G401 (cell line): ENCODE measurements at places on chromosomes 1 and 21.

DNA sequence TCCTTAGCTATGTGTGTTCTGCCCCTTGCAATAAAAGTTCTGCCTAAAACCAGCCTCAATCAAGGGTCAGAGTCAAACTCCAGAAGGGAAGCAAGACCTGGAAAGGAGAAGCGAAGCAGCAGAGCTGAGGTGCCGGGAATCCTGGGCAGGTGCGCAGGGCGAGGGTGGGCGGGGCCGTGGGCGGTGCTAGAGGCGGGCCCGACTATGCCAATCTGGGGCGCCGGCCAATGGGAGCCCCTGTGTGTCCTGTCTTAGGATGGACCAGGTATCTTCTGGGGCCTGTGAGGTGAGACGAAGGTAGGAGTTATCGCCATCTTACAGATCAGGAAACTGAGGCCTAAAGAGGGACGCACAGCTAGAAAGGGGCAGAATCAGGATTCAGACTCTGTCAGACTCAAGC lies 120.3 kb downstream of the PTPRU start:
- no peak for DNase-seq

DNA sequence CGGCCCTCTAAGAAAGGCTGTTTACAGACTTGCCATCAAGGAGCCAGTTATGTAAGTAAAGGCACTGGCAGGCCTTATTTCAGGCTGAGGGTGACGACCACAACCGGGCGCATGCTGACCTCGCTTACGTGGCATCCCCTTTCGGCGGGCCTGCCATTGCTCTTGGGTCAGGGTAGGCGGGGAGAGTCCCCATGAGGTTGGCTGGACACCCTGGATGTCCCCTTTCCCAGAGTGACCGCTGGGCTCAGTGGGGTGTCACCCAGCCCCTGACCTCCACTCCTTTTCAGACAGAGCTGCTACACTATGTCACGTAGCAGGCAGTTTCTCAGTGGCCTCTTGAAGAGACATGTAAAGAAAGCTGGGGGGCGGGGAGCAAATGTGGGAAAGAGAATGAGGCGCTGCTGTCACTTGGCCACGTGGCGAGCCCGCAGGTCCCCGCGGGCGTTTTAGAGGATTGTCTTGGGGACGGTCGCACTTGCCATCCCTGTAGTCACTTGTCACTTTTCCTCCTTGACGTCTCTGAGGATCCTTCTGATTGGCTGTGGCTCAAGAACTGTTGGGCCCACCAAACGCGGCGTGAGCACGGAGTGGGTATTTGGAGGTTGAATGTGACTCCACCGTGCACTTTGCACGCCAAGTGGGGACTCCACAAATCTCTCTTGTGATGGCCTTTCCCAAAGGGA lies 42.2 kb downstream of the SLC37A1 start:
- DNase-seq, result no peak

DNA sequence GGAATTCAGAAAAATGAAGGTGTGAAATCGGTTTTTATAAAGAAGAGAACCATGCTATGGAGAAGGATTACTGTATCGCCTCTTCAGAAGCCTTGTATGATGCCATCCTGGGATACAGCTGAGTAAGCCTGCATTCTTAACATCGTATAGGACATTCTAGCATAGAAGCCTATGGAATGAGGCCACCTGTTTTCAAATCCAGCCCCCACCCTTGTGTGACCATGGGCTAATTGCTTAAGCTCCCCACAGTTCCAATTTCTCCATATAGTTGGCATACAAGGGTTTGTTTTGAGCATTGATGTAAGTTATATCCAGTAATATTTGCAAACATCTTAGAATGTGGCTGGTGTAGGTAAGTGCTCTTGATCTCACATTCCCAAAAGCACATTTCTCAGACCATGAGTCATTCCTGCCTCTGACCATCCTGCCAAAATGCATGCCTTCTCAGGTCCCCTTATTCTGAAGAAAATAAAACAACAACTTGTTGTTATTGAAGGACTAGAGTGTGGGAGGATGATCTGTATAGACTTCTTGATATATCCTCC lies 1.5 kb downstream of the OR14A2 start:
- no peak for DNase-seq

GRCh38 chr1:1432951-1433803 lies 2.3 kb upstream of the VWA1 start:
- no peak for DNase-seq

DNA sequence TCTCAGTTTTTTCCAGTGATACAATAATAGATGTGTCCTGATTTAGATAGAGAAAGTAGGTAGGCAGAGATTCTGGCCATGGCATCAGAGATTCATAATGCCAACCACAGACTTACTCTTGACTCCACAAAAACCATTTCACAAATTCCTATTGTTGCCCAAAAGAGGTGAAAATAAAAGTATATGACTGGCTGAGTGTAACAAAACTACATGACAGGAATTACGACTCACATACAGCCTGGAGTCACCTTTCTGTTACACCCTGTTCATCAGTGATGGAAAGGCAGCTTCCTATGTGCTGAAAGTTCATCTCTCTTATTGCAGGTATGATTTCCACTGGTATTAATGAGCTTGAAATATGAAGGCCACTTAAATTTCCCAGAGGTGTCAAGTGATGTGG lies 72.3 kb downstream of the MPZL1 start:
- no peak for DNase-seq

DNA sequence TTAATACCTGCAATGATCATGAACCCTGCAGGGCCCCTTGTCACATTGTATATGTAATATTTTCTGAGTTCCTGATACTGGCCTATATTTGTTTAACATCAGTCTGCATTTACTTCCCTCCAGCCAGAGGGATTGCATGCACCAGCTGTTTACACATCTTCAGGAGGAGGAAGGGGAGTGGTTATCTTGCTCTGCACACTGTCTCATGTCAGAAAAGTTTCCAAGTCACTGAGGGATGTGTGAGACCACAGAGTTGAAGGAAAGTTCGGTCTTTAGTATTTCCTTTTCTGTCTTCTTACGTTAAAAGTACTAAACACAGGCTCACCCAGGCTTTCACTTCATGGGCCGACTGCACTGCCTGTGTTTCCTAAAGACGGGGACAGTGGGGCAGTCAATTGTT lies 574.1 kb downstream of the LMO4 start:
- DNase-seq, result no peak
